ENCODE measurements at places on chromosomes 3 and 15.

- DNase-seq, result no peak
Observed at GRCh38 chr15:55270291-55270690, 19.3 kb downstream of the RAB27A start.

GRCh38 chr3:12977117-12977808 lies 96.0 kb downstream of the IQSEC1 start:
- DNase-seq, result no peak

DNA sequence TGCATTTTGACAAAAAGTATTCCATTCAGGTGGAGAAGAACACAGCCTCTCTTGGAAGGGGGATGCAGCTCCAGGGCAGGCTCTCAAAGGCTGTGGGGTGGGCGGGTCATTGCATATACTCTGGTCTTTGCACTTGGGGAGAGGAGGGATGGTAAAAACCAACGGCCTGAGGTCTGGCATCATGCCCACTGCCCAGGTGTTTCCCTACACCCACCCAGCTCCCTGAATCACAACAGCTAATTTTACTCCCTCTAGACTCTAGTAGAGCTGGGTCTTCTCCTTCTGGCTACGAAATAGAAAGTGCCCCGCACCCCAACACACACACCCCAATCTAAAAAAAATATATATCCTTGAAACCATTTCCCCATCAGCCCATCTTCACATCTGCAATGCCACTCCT lies 1.0 kb downstream of the MYLK start:
- DNase-seq, result no peak

- no peak for DNase-seq
Observed at GRCh38 chr3:46874430-46874829, 3.1 kb upstream of the PTH1R start.

DNA sequence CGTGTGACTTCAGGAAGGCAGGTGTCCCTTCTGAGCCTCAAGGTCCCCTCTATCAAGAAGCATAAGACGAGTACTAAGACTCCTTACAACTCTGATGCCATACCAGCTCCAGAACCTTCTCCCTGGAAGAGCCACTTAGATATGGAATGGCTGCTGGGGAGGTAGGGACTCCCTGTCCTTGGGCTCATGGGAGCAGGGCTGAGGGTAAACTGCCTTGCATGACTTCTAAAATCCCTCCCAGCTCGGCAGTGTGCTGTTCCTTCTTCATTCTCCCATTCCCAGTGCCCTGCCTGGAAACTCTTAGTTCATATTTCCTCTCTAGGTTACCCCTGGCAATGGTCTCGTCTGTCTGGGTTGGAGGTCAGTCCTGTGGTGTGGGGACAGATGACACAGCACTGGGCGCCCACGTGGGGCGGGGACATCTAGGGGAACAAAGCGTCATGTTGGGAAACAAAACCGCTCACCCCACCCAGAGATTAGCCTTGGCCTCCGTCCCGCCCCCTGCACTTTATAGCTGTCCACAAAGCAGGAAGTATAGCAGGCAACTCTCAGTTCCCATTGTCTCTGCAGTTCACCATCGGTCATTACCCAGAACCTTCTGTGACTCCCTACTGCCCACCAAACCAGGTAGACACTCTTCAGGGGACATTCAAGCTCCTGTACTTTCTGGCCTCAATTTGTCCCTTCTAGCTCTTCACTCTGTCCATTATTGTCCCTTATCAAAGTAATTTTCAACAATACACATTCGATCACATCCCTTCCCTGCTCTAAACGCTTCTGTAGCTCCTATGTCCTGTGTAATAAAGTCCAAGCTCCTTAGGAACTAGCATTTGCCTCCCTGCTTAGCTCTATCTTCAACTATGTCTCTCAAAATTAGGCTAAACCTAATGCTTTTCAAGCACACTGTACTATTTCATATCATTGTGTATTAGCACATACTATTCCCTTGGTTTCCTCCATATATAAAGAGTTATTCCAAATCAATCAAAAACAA lies 73.8 kb downstream of the IQSEC1 start:
- no peak for DNase-seq

DNA sequence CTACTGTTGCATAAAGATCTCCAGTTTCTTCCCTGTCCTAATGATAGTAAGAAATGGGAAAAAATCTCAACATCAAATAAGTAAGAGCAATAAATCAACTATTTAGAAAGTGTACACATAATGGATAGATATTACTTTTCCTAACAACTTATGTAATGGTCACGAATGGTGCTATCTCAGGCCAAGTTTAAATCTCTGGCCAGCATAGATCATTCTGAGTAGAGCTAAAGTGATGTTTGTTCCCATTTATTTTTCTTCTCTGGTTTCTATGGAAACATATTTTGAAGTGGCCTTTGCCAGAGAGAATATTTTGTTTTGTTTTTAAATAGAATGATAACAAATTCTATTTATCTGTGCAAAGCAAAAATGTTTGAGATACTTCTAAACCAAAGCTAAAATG lies 249.7 kb upstream of the TTC14 start:
- DNase-seq, result no peak

DNA sequence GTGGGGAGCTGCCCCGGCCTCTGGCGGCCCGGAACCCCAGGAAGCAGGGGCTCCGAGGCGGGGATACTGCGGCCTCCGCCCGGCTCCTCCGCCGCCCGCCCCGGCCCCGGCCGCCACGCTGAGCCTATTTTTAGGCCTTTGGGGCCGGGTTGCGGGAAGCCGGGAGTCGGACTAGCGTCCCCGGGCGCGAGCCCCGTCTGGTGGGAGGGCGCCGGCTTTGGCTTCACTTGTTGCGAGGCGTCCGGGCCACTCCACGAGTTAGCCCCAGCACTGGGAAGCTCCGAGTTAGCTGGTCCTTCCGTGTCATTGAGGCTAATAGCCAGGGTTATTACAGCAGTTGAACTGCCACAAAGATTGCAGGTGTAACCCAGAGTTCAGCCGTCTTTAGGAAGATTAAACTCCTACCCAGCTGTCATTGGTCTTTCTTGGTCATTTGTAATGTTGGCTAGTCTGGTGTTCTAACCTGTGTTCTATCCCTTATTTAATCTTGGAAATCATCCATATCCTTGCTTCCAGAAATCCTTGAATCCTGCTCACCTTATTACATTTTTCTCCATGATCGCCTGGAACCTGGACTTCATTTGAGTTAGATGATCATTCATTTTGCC lies 791 bp downstream of the GYG1 start:
- DNase-seq, result no peak

DNA sequence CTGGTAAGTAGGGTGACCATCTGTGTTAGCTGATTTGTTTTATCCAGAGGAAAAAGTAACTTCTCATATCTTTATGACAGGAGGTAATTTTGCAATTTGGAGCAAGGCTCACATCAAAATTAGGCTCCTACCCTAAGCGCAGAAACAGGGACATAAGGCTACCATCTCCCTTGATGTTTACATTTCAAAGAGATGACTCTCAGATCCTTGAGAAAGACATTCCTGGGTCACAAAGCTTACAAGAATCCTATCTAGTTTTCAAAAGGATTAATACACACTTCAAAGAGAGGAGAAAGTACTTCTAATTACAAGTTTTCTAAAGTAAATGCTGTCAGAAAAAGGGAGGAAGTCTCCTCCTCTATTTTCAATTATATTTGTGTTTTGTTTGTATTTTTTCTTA lies 7.0 kb downstream of the ZPLD1 start:
- DNase-seq, result no peak

GRCh38 chr15:34275721-34276120 lies 50.9 kb downstream of the EMC4 start:
- no peak for DNase-seq

- DNase-seq, result no peak
Observed at GRCh38 chr15:91737151-91737818, 116.2 kb upstream of the SLCO3A1 start.

- no peak for DNase-seq
Observed at GRCh38 chr3:193875601-193876321, 260.2 kb upstream of the HES1 start.

DNA sequence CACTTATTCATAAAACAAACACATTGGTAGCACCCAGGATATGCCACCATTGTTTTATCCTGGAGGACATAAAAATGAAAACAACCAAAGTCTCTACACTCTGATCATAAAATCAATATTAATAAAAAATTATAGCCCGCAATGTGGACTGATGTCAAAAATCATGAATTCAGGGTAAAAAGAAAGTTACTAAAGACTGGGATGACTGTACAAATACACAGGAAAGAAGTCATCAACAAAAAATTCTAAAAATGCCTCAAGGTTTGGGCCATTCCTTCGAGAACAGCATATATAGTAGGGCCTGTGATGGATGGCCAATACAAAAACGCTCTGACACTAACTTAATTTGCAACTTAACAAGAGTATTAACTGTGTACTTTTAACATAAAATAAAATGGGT lies 76.8 kb downstream of the THBS1 start:
- no peak for DNase-seq
